ENCODE measurements at places on chromosomes 7 and 10.

GRCh38 chr7:115782696-115783490, 247.7 kb downstream of the TFEC start:
- no peak for DNase-seq

GRCh38 chr7:102045681-102046372, 228.4 kb downstream of the CUX1 start:
- DNase-seq = no peak

DNA sequence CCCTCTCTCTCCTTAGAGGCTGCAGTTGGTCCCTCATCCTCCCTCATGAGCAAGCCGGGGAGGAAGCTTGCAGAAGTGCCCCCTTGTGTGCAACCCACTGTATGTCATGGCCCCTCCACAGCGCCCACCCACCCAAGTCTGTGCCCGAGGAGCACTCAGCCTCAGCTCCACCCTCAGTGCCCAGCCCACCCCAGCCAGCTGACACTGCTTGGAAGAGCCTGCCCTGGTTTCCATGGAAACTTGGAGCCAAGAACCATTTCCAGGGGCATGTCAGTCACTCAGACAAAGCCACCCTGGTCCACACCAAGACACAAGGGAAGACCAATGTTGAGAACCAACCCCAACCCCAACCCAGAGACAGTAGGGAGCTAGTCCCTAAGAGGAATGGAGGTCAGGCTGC, 79.5 kb downstream of the PAX2 start:
- no peak for DNase-seq

- DNase-seq = no peak
Measured at GRCh38 chr10:60035984-60036383, 129.6 kb upstream of the CCDC6 start.

Data from erythroblast (primary cell).